ENCODE measurements at places on chromosomes 1 and 21. TPM values are rescaled to one million over a fixed set of nuclear protein-coding genes. Genes with fewer than 3 reads are reported as not detected.

- no peaks in the 10 kb centered on the region for H3K36me3 ChIP-seq
- no peaks in the 10 kb centered on the region for H3K4me1 ChIP-seq
- no peaks in the 10 kb centered on the region for H3K27me3 ChIP-seq
- no peak overlapping the region for H3K4me3 ChIP-seq
- no peak for DNase-seq
Measured at GRCh38 chr1:33118274-33118673, 37.3 kb downstream of the AZIN2 start.

DNA sequence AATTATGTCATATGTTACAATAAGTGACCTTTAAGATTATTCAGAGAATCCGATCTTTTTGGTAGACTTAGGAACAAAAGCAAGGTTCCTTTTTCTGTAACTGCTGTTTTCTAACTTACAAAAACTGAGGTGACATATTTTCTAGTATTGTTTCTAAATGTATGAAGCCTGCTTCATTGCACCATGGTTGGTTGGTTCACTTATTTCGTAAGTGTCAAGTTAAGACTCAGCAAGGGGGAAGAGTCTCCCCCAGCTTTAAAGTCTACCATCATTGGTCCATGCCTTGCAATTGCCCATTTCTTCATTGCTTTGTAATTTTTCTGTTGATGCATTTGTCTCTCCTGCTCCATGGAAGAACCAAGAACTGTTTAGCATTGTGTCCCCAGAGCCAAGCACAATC is 136.9 kb downstream of the DISC1 start:
- no peak overlapping the region for H3K27ac ChIP-seq
- peaks cover 6% of the 10 kb centered on the region for H3K4me1 ChIP-seq
- DNase-seq, result no peak
- H3K27me3 ChIP-seq, result no peaks in the 10 kb centered on the region
- peaks cover 18% of the 10 kb centered on the region for H3K36me3 ChIP-seq

The TMPRSS2 gene
- 0.07 TPM for polyA plus RNA-seq

The HAPLN2 gene
- polyA plus RNA-seq, result 0.27 TPM

GRCh38 chr1:1825217-1825616 is 46.9 kb upstream of the NADK start:
- H3K27me3 ChIP-seq, result no peaks in the 10 kb centered on the region
- no peaks in the 10 kb centered on the region for H3K36me3 ChIP-seq
- H3K4me3 ChIP-seq, result no peak overlapping the region
- DNase-seq, result no peak

DNA sequence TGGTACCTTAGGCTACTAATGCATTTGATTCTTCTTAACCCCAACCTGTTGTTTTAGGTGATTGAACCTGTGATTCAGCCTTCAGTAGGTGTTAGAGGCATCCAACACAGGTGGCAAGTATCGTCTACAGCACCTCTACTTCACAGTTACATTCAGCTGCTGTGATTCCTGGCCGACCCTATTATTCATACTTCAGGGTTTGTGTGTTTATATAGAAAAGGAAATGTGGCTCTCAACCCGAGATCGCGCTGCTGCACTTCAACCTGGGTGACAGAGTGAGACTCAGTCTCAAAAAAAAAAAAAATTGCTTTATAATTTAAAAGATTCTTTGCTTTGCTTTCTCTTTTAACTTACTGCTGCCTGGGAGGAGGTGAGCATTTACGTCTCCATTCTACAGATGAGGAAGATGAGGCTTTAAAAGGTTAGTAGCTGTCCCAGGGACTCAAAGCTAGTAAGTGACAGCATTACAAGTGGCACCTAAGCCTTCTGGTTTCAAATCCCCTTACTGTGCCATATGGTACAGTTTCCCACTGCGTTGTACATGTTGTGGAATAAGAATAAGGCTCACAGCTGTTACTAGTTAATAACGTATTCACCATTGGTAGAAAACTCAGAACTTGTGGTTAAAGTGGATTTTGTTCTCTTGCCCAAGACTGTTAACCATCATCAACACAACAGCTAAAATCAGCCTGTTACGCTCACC is 9.9 kb upstream of the GPR25 start:
- DNase-seq, result no peak
- H3K27ac ChIP-seq, result peak overlapping the region; percentile 43
- H3K4me1 ChIP-seq, result peaks cover 13% of the 10 kb centered on the region
- no peaks in the 10 kb centered on the region for H3K27me3 ChIP-seq
- no peak overlapping the region for H3K4me3 ChIP-seq

GRCh38 chr1:95730986-95731385 is 497.0 kb downstream of the RWDD3 start:
- H3K27ac ChIP-seq, result no peak overlapping the region
- H3K4me3 ChIP-seq, result no peak overlapping the region
- DNase-seq, result no peak
- H3K27me3 ChIP-seq, result no peaks in the 10 kb centered on the region
- no peaks in the 10 kb centered on the region for H3K4me1 ChIP-seq

DNA sequence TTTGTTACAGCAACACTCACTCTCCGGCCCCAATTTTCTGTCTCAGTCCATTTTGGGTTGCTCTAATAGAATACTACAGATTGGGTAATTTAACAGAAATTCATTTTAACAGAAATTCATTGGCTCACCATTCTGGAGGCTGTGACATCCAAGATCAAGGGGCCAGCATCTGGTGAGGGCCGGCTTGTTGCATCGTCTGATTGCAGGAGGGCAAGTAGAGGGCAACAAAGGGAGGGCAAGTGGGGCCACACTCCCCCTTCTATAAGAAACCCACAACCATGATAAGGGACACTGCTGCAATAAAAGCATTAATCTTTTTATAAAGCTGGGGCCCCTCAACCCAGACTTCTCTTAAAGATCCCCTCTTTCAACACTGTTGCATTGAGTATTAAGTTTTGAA is 260.1 kb upstream of the TMPRSS15 start:
- H3K36me3 ChIP-seq, result no peaks in the 10 kb centered on the region
- H3K4me3 ChIP-seq, result no peak overlapping the region
- H3K4me1 ChIP-seq, result no peaks in the 10 kb centered on the region
- no peak for DNase-seq
- no peak overlapping the region for H3K27ac ChIP-seq

DNA sequence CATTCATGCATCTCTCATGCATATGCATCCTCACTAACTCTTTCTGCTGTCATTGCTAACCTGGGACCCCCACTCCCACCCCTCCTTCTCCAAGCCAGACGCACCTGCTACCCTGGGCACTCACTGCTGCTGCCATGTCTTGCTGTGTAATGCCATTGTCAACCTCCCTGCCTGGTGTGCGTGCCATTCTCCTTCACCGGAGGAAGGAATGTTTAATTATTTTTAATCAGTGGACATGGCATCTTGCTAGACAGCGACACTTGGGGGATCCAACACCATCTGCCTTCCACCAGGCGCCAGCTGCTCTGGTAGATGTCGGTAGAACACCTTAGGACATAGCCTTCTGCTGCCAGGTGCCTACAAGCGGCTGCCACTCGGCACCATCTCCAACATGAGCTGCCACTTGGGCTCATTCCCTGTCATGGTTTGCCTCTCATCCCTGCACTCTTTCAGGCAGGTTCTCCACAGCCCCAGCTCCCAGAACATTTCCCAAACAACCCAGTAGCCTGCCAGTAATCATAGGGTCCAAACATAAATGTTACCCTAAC is 306.9 kb downstream of the TTLL7 start:
- H3K4me1 ChIP-seq, result no peaks in the 10 kb centered on the region
- H3K27ac ChIP-seq, result no peak overlapping the region
- no peak overlapping the region for H3K4me3 ChIP-seq
- H3K36me3 ChIP-seq, result no peaks in the 10 kb centered on the region
- no peaks in the 10 kb centered on the region for H3K27me3 ChIP-seq

- no peaks in the 10 kb centered on the region for H3K36me3 ChIP-seq
- no peak overlapping the region for H3K4me3 ChIP-seq
- peaks cover 15% of the 10 kb centered on the region for H3K4me1 ChIP-seq
- H3K27me3 ChIP-seq, result no peaks in the 10 kb centered on the region
- no peak overlapping the region for H3K27ac ChIP-seq
Measured at GRCh38 chr1:228865627-228866330, 130.5 kb downstream of the RHOU start.

- H3K4me1 ChIP-seq, result no peaks in the 10 kb centered on the region
- no peak overlapping the region for H3K4me3 ChIP-seq
- no peaks in the 10 kb centered on the region for H3K27me3 ChIP-seq
- H3K36me3 ChIP-seq, result no peaks in the 10 kb centered on the region
- no peak for DNase-seq
Measured at GRCh38 chr1:234310460-234310817, 62.8 kb upstream of the COA6 start.

The CLDN17 gene
- polyA plus RNA-seq, result not detected

DNA sequence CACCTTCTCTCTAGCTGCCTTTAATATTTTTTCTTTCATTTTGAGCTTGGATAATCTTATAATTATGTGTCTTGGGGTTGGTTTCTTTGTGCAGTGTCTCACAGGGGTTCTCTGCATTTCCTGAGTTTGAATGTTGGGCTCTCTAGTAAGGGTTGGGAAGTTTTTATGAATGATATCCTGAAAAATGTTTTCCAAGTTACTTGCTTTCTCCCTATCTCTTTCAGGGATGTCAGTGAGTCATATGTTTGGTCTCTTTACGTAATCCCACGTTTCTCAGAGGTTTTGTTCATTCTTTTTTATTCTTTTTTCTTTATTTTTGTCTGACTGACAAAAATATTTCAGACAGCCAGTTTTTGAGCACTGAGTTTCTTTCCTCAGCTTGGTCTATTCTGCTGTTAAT is 55.4 kb upstream of the CCDC190 start:
- no peak for DNase-seq
- H3K4me3 ChIP-seq, result no peak overlapping the region
- no peak overlapping the region for H3K27ac ChIP-seq
- H3K27me3 ChIP-seq, result no peaks in the 10 kb centered on the region
- no peaks in the 10 kb centered on the region for H3K4me1 ChIP-seq

The FLAD1 gene
- 31.9 TPM for polyA plus RNA-seq

- DNase-seq, result no peak
- H3K27ac ChIP-seq, result no peak overlapping the region
- no peaks in the 10 kb centered on the region for H3K27me3 ChIP-seq
- H3K4me3 ChIP-seq, result no peak overlapping the region
Measured at GRCh38 chr1:245276445-245276844, 121.7 kb downstream of the KIF26B start.

The CFAP141 gene
- polyA plus RNA-seq, result not detected

DNA sequence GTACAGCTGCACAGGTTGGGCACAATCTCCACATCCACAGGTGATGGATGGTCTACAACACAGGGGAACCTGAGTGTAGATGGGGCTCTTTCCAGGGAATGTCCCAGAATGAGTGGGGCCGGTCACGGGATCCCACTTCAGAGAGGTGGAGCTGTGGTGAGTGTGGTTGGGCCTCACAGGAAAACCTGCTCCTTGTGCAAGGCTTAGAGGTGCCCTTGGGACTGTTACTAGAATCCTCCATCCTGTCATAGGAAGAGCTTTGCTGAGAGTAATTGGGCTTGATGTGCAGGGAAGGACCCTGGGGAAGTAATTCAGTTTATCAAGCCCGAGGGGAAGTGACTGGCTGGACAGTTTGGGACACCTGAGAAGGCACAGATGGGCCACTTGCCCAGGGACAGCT is 137.9 kb downstream of the ZSCAN20 start:
- no peak for DNase-seq
- peaks cover 4% of the 10 kb centered on the region for H3K4me1 ChIP-seq
- H3K36me3 ChIP-seq, result no peaks in the 10 kb centered on the region
- H3K27me3 ChIP-seq, result peaks cover 17% of the 10 kb centered on the region
- H3K4me3 ChIP-seq, result no peak overlapping the region

The DENND1B gene
- polyA plus RNA-seq, result 3.5 TPM

DNA sequence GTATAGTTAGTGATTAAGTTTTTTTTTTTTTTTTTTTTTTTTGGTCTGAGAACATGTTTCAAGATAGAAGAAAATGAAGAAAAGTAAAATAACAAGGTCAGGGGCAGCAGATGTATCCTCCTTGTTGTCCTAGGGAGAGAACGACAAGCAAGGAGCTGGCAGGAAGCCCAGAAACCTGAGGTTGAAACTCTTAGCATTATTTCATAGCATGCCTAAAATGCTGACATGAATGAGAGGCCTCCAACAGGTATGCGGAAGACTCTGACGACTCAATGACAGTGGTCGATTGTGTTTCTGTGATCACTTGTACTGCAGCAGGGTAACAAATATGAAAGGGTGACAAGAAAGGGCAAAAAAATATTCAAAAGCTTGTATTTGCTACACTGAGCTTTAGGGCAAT is 415.9 kb downstream of the PLA2G4A start:
- no peaks in the 10 kb centered on the region for H3K36me3 ChIP-seq
- H3K4me1 ChIP-seq, result no peaks in the 10 kb centered on the region
- H3K4me3 ChIP-seq, result no peak overlapping the region
- DNase-seq, result no peak

- DNase-seq, result no peak
- H3K4me3 ChIP-seq, result no peak overlapping the region
- H3K27me3 ChIP-seq, result no peaks in the 10 kb centered on the region
- no peak overlapping the region for H3K27ac ChIP-seq
- H3K4me1 ChIP-seq, result no peaks in the 10 kb centered on the region
Measured at GRCh38 chr1:185300152-185300551, 16.9 kb downstream of the IVNS1ABP start.

- DNase-seq, result no peak
- no peaks in the 10 kb centered on the region for H3K27me3 ChIP-seq
- H3K4me1 ChIP-seq, result peaks cover 73% of the 10 kb centered on the region
- no peak overlapping the region for H3K4me3 ChIP-seq
- no peak overlapping the region for H3K27ac ChIP-seq
Measured at GRCh38 chr1:234875953-234876855, 252.4 kb downstream of the TOMM20 start.

DNA sequence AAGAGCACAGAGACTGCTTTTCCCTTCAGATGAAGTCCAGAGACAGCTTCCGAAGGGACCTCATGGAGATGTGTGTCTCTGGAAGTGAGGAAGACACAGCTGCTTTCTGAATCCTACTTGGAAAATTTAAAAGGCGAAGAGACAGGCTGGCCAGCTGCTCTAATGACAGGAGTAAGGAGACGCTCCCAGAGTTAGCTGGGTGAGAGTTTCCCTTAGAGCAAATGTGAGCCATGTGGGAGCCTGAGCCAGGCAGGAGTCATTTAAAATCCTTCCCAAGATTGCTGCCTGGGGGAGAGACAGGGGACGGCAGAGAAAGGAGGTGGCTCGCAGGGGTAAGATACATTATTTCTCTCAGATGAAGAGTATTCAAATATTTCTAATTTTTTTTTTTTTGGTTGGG is 53.1 kb downstream of the ZNF326 start:
- no peak overlapping the region for H3K4me3 ChIP-seq
- H3K27me3 ChIP-seq, result no peaks in the 10 kb centered on the region
- H3K4me1 ChIP-seq, result no peaks in the 10 kb centered on the region
- DNase-seq, result no peak

- no peak overlapping the region for H3K27ac ChIP-seq
- no peak overlapping the region for H3K4me3 ChIP-seq
- H3K4me1 ChIP-seq, result peaks cover 46% of the 10 kb centered on the region
- peaks cover 58% of the 10 kb centered on the region for H3K27me3 ChIP-seq
Measured at GRCh38 chr21:45016406-45017038, 57.9 kb upstream of the ADARB1 start.
